ENCODE measurements at places on chromosomes 2 and 18.

GRCh38 chr2:231707927-231708772, at the start of gene PTMA:
TSS of gene PTMA (plus strand) at chr2:231708525. CDS start at chr2:231708707, 182 bp downstream.
- DNase-seq, result peak; percentile 97

DNA sequence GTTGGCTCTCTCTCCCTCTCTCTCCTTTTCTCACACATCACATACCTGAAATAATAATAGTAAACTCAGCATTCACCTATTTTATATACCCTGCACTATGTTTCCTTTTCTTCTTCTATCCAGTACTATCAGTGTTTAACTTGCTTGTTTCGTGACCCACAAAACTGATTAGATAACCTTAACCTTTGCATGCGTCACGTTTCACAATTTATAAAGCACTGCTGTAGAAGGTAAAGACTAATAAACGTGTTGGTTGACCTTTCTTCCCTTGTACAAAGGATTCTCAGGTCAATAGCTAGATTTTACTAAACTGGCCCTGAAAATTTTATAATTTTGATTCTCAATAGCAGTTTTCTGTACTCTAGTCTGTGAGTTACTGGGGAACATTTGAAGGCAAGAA, 791.7 kb downstream of the DPP10 start:
- no peak for DNase-seq

GRCh38 chr2:157864857-157865430, 11.2 kb downstream of the ACVR1 start:
- no peak for DNase-seq

- no peak for DNase-seq
Measured at GRCh38 chr2:207937823-207938222, 87.5 kb downstream of the PLEKHM3 start.

GRCh38 chr2:74186038-74186437, 7.4 kb upstream of the MOB1A start:
- DNase-seq, result no peak

DNA sequence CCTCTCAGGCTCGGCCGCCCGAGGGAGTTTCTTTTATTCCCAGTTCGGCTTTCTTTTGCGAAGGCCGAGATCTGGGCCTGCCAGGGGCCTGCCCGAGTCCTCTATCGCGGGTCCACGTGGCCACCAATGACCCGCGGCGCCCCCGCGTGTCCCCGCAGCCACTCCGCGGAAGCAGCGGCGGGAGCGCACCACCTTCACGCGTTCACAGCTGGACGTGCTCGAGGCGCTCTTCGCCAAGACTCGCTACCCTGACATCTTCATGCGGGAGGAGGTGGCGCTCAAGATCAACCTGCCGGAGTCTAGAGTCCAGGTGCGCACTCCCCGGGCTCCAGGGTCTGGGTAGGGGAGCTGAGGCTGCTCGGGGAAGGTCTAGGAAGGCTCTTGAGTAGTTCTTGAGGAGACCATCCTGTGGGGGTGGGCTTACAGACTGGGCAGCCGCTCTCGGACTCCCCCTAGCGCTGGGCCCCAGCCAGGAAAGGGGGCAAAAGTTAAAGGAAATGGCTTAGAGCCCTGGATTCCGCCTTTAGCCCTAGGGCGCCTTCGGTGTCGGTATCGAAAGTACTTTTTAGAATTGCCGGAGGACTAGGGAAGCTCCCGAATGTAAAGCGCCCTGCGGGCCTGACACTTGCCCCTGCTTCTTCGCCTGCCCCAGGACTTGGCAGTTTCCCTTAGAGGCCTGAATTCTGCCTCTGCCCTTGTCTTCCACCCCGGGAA, 3.4 kb downstream of the OTX1 start:
- no peak for DNase-seq

DNA sequence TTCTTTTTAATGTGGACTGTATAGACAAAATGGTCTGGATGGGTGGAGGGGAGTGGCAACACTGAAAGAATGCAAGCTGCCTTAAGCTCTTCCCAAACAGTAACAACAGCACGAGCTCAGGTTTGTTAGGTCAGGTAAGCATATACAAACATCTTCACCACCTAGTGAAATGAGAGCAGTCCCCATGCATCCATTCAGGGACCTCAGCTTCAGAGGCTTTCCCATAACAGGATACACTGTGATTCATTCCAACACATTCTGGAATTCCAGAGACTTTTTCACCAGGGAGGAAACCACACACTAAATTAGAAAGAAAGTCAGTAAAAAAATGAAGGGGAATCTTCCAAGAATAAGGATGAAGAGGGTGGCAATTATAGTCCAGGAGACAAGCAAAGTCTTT, 50.4 kb upstream of the BZW1 start:
- DNase-seq, result no peak

GRCh38 chr18:78390348-78390951, 589.2 kb upstream of the SALL3 start:
- no peak for DNase-seq

DNA sequence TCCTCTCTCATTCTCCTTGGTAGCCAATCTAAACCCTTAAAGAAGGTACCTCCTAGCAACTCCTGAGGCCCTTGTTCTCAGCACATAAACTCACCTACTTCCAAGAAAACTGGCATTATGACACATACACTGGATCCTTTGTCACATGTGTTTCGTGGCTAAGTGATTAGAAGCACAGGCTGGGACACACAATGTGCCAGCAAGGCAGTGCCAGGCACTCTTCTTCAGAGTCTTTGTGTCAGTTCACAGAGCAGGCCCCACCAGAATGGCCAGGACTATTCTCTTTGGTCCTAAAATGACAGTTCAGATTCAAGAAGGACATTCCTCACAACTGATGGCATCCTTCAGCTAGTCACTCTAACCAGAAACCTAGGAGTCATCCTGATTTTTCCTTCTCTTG, 40.3 kb downstream of the SMC6 start:
- DNase-seq, result no peak

DNA sequence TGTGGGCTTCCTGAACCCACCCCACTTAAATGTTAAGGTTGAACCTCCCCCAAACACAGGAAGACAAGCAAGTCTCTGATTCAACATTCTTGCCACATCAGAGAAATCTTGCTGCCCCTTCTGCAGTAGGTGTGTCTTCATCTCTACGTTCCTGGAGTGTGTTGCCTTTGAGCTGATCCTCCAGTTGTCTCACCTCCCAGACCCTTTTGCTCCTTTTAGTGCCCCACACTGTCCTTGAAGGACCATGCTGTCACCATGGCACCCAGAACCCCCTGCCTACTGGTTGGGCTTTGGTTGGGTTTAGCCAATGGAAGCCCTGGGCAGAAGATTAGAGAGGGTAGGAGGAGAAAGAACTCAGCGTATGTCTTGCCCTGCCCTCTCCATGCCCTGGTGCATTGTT, 10.7 kb downstream of the CAB39 start:
- DNase-seq, result no peak

- DNase-seq, result no peak
Measured at GRCh38 chr2:202965810-202966460, 48.7 kb upstream of the NBEAL1 start.

- DNase-seq, result no peak
Measured at GRCh38 chr2:33314541-33314940, 161.9 kb upstream of the RASGRP3 start.

DNA sequence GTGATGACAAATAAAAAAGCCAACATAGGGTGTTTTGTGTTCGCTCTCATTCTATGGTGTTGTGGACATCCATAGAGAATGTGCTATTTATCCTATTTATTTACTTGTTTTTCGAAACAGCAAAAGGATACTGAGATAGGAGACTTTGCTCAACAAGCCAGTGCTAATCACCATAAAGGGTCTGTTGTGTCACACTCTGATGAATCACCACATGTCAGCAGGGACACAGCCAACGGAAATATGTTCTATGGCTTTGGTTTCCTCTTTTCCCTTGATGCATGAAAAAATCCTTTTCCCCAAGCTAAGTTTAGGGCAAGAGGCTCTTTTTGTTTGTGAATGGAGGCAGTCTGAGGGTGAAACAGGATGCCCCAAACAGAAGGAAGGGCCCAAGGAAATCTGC, 154.3 kb downstream of the RNF152 start:
- no peak for DNase-seq

DNA sequence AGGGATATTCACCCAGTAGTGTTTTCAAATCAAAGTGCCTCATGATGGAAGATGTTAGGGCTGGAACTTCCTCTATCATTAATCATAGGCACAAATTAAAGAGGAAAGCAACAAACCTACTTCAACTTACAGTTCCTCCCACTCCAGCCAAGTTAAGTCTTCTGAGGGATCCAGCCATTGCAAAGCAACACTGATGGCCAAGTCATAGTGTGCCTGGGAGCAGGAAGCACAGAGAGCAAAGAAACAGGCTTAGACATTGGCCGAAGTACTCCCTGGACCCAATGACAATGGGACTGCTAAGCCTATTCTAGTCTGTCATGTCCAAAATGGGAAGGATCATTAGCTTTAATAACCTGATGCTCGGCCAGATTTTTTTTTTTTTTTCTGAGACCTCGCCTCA, 7.0 kb downstream of the C2orf80 start:
- DNase-seq, result no peak

DNA sequence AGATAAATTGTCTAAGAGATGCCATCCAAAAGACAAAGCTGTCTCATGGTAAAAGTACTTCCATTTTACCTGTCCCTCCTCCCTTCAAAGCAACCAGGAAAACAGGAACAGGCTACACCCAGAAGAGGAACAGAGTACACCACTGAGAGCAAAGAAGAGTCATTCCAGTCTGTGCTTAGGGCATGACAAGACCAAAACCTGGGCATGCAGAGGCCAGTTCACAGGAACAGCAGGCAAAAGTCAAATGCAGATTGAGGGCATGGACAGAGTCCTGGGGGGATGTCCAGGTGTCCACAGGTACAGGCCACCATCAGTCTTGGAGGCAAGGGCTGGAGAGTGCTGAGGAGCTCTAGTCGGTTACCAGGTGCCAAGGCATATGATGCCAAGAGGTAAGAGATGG, 23.7 kb downstream of the PLEK start:
- DNase-seq, result no peak

DNA sequence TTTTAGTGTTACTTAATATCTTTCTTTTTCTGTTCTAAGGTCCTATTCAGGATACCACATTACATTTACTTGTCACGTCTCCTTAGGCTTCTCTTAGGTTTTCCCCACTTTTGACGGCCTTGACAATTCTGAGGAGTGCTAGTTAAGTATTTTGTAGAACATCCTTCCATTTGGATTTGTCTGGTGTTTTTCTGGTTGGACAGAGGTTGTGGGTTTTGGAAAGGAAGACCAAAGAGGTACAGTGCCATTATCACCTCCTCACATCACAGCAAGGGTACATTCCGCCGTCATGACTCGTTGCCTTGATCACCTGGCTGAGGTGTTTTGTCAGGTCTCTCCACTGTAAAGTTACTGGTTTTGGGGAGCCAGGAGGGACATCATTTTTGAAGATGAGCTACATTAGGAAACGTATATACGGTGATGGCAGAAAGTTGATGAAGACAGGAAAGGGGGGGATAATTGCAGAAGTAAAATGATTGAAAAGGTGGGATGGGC, 88.4 kb upstream of the TMEM247 start:
- DNase-seq, result no peak

GRCh38 chr2:174342686-174343342, 8.1 kb downstream of the SP9 start:
- DNase-seq, result no peak

DNA sequence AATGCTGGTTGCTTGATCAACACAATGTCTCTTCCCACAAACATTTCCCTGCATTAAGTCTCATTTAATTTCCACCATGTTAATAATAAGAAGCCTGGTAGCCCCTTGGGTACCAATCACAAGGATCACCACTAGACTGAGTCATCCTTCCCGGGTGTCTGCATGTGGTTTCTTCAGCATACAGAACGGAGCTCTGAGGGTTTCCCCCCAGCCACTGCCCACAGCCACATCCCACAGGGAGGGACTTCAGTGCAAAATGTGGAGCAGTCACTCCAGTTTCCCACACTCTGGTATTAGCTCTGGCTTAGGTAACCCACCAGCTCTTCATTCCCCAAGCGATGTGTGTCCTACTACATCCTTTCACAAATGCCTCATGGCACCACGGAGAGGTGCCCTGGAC, 42.7 kb upstream of the POLE4 start:
- DNase-seq, result no peak

DNA sequence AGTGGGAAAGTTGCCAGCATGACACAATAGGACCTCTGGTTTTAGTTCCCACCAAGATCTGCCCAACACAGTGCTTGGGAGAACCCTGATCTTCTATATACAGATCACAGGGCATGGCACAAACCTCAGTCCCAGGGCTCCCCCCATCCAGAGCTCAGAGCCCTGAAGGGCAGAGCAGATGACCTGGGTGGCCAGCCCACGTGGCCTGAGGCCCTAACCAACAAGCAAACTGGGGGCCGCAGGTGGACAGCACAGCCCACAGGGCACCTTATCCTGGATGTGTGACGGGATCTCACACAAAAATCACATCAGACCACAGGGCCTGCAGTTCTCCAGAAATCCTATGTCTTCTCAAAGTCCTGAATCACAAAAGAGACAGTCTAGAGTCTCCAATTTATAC, 34.7 kb downstream of the CRACDL start:
- DNase-seq, result no peak

- DNase-seq, result peak; percentile 11
Measured at GRCh38 chr2:20326163-20326780, 24.4 kb downstream of the PUM2 start.

GRCh38 chr2:175111200-175111657, 56.8 kb downstream of the ATF2 start:
- DNase-seq, result no peak

- no peak for DNase-seq
Measured at GRCh38 chr2:105409717-105410116, 10.9 kb upstream of the FHL2 start.

DNA sequence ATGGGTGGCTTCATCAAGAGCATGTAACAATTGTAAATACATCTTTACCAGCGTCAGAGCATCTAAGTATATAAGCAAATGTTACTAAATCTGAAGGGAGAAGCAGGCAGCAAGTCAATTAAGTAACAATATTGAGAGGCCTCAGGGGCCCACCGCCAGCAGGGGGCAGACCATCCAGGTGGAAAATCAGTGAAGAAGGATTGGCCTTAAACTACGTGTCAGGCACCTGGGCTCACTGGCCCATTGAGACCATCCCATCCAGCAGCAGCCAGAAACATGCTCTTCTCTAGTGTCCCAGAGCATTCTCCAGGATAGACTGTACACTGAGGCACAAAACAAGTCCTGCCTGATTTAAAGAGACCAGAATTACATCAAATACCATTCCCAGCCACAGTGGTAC, 96.2 kb upstream of the SNTG2 start:
- DNase-seq, result no peak

DNA sequence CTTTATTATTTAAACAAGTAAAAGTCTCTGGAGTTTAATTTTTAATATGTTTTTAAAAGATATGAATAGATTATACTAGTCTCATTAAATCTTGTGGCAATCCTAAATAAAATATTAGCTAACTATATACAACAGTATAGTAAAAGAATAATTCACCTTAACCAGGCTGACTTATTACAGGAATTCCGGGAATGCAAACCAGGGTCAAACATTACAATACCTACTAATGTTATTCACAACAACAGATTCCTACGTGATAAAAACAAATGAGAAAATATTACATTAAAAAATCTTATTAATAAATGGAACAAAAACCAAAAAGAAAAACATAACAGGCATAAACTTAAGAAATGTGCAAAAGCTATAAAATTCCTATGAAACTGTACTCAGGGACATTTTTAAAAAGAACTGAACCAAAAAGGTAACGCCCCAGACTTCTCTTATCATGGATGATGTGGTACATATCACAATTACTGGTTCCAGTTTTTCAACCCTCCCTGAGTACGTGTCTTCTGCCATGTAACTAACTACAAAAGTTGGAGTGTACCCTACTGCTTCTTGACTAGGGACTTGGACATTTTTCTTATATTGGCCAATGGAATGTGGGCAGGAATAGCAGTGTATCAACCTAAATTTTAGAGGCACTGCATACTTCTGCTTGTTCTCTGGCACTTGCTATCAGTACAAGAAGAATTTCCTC, 20.2 kb downstream of the TTC21B start:
- no peak for DNase-seq

- DNase-seq, result no peak
Measured at GRCh38 chr2:28291811-28292440, 100.7 kb upstream of the FOSL2 start.
